ENCODE measurements at places on chromosomes 7 and 10.

- DNase-seq: no peak
- peaks cover 34% of the 10 kb centered on the region for H3K36me3 ChIP-seq
- H3K27me3 ChIP-seq: no peaks in the 10 kb centered on the region
- H3K4me3 ChIP-seq: no peak overlapping the region
- peaks cover 22% of the 10 kb centered on the region for H3K4me1 ChIP-seq
- H3K27ac ChIP-seq: no peak overlapping the region
Observed at GRCh38 chr10:77072361-77072835, 565.2 kb downstream of the KCNMA1 start.

- H3K4me1 ChIP-seq: peaks cover 8% of the 10 kb centered on the region
- no peaks in the 10 kb centered on the region for H3K27me3 ChIP-seq
- H3K4me3 ChIP-seq: no peak overlapping the region
- no peak for DNase-seq
Observed at GRCh38 chr7:75872073-75872782, 6.6 kb upstream of the RHBDD2 start.

GRCh38 chr7:81604075-81604807, 165.6 kb downstream of the HGF start:
- H3K36me3 ChIP-seq: no peaks in the 10 kb centered on the region
- no peak overlapping the region for H3K4me3 ChIP-seq
- no peak overlapping the region for H3K27ac ChIP-seq

DNA sequence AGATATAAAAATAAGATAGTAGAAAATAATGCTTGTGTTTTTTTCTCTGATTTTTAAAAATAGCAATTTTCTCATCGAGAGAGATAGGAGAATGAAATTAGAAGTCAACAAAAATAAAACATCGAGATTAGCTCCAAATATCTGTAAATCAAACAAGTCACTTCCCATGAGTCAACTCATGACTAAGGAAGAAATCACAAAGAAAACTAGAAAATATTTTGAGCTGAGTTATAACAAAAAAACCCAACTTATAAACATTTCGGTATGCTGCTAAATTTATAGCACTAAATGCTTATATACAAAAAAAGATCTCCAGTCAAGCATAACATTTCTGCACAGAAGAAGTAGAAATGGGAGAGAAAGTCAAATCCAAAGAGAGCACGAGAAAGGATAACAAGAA, 140.1 kb downstream of the ITGA8 start:
- no peak overlapping the region for H3K4me3 ChIP-seq
- no peak for DNase-seq
- H3K27me3 ChIP-seq: no peaks in the 10 kb centered on the region
- peak overlapping the region; percentile 23 for H3K27ac ChIP-seq
- H3K36me3 ChIP-seq: peaks cover 55% of the 10 kb centered on the region

DNA sequence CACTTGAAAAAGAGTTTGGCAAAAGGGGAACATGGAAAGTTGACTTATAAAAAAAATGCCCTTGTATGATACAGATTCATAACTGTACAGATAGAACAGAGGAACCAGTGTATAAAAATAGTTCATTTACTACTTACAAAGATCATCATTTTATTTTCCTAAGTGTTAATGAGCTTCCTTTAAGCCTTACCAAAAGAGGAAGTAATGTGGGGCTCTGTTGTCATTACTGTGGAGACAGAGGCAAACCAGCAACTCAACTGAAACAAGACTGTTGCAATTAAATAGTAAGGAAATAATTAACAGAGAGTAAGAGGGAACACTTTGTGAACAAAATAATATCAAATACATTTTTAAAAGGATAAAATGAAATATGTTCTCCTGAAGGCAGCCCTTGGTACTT, 526.2 kb upstream of the ADARB2 start:
- DNase-seq: no peak
- H3K36me3 ChIP-seq: no peaks in the 10 kb centered on the region
- H3K4me1 ChIP-seq: no peaks in the 10 kb centered on the region
- no peak overlapping the region for H3K4me3 ChIP-seq
- H3K27me3 ChIP-seq: no peaks in the 10 kb centered on the region
- no peak overlapping the region for H3K27ac ChIP-seq

DNA sequence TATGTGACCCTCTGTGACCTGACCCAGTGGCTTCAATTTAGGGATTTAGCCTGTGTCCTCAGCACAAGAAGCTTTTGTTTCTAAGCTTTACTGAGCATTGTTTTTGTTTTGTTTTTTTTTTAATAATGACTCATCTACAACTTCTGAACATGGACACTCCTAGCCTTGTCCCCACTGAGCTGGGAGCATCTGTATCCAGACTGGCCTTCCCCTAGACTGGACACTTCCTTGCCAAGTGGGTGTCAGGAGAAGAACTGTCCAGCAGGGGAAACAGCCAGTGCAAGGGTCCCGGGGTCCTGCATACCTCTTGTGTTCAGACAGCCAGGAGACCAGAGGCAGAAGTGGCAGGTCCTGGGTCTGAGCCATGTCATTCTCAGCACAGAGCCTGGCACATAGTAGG, 108.6 kb downstream of the TMEM130 start:
- H3K36me3 ChIP-seq: no peaks in the 10 kb centered on the region
- H3K4me3 ChIP-seq: no peak overlapping the region
- H3K4me1 ChIP-seq: peaks cover 23% of the 10 kb centered on the region

DNA sequence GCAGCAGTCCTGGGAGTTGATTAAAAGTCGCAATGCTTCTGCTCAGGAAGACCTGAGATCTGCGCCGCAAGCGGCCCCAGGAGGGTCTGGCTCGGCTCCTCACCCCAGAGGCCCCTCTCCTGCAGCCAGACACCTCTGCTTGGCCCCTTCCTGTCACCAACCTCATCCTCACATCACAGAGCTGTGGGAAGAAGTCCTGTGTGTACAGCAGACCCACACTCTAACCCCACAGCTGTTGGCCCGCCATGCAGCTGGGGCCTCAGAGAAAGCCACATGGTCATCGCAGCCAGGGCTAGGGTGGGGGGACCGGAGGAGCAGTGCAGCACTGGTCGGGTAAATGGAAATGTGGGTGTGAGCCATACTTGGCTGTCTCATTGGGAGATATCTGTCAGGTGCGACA, 97.7 kb downstream of the RGS10 start:
- H3K4me1 ChIP-seq: peaks cover 14% of the 10 kb centered on the region
- no peak for DNase-seq
- H3K36me3 ChIP-seq: peaks cover 37% of the 10 kb centered on the region
- no peak overlapping the region for H3K27ac ChIP-seq
- no peaks in the 10 kb centered on the region for H3K27me3 ChIP-seq
- H3K4me3 ChIP-seq: no peak overlapping the region

- no peak overlapping the region for H3K4me3 ChIP-seq
- H3K36me3 ChIP-seq: no peaks in the 10 kb centered on the region
- no peak for DNase-seq
- H3K4me1 ChIP-seq: no peaks in the 10 kb centered on the region
Observed at GRCh38 chr10:54203401-54203800, 597.6 kb downstream of the PCDH15 start.
